ENCODE measurements at places on chromosomes 5 and 9.

GRCh38 chr5:15594977-15595568, 95.1 kb downstream of the FBXL7 start:
- no peak for DNase-seq

- DNase-seq, result no peak
Measured at GRCh38 chr5:60826653-60827052, 17.4 kb downstream of the ELOVL7 start.

GRCh38 chr9:86286278-86286677, 3.9 kb upstream of the ISCA1 start:
- DNase-seq, result no peak

- DNase-seq, result no peak
Measured at GRCh38 chr5:29662876-29663275, 1530.6 kb upstream of the CDH6 start.

DNA sequence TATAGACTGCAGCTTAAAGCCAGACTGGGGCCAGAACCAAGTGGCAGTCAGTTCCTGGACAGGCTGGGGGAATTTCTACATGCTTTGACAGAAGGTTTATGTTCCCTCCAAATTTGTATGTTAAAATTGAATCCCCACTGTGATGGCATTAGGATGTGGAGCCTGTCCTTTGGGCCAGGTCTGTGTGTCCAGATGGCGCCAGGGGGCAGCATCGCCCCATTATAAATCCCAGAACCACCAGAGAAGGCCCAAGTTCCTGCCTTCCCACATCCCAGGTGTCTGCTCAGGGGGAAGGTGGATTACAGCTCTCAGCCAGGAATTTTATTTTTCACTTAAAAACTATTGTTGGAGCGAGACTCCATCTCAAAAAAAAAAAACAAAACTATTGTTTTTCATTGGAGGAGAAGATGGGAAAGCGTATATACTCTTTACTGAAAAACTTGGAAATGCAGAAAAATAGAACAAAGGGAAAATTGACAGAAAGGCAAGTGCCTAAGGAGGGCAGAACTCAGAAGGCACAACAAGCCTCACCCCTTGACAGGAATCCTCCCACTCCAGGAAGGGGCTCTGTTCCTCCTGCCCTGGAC, 5.0 kb downstream of the IL3 start:
- DNase-seq, result peak; percentile 88

DNA sequence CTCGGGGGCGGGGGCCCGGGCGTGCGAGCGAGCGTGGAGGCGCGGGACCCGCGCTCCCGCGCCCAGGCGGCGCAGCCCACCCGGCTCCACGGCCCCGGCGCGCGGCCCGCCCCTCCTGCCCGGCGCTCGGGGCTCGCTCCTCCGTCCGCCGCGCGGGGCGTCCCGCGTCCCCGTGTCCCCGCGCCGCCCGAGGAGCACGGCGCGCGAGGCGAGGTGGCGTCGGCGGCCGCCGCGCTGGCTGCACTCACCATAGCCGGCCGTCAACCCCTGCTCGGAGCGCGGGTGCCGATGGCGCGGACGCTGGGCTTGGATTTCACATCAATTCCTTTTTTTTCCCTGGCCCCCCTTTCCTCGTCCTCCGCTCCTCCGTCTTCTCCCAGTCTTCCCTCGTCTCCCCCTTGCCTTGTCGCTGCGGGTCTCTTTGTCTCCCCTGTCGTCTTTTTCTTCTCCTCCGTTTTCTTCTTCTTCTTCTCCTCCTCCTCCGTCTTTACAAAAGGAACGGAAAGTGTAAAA, 494 bp downstream of the PTCH1 start:
- peak; percentile 19 for DNase-seq

GRCh38 chr5:96198356-96199058, 234.5 kb downstream of the PCSK1 start:
- DNase-seq, result no peak

DNA sequence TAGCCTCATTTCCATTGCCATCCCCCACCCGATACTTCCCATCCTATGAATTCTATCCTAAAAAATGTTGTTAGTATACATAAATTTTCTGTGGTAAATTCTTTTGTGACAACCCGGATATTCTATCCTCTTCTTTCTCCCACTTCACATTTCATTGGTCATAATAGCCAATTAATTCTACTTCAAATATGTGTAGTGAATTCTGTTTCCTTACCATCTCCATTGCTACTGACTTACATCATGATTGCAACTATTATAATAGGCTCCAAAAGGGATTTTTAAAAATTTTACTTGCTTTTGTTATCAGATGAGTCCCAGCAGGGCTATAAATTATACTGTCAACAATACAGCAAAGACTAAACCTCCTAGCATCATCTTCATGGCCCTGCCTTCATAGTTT, 1326.8 kb downstream of the PTPRD start:
- DNase-seq, result no peak

DNA sequence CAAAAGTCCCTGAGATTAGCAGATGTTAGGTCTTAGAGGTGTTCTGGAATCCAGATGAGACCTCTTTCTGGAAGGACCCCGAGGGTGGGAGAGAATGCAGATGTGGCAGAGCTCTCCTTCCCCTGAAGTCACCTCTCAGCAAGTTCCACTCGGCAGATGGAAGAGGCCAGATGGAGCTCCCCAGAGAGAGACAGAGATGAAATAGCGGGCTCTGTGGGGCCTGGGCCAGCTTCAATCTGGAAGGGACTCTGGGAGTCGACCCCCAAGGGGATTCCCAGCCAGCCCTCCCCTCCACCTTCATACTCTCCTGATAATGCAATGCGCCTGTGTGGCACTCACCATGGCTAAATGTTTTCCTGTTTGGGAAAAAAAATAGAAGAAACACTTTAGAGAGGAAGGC, 60.2 kb downstream of the WNK2 start:
- DNase-seq, result no peak

- no peak for DNase-seq
Measured at GRCh38 chr9:123058834-123059233, 25.4 kb downstream of the GPR21 start.
